ENCODE measurements at places on chromosomes 11 and 22.

DNA sequence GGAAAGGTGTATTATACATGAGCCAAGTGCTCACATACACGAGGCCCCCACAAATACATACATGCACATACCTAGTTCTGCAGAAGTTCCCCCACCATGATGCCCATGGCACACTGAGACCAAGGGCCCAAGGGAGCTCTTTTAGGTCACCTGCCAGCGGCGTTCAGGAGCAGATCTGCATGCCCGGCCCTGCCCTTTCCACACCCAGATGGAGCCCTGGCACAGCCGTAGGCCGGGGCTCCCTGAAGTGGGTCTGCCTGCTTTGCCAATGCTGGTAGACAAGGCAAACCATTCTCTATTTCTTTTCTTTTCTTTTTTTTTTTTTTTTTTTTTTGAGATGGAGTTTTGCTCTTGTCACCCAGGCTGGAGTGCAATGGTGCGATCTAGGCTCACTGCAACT, 21.5 kb downstream of the NFAM1 start:
- no peak for DNase-seq

DNA sequence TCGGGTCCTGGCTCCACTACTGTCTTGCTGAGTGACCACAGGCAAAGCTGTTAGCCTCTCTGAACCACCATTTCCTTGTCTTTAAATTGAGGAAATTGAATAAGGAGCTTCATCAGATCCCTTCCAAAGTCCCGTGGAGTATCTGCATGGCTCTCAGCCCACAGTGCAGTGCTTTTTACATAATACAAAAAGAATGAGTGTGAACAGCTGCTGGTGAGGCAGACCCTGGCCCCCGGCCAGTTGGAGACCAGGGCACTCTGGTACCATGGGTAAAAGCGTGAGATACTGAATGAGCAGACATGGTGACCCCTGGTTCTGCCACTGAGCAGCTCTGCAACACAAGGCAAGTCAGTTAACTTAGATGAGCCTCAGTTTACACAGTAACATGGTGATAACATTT, 86.8 kb downstream of the GALNT18 start:
- DNase-seq: no peak

GRCh38 chr11:70024036-70024772, 53.9 kb upstream of the ANO1 start:
- no peak for DNase-seq

- DNase-seq: no peak
These were observed 15.1 kb downstream of the POU2AF1 start for GRCh38 chr11:111363985-111364384.

DNA sequence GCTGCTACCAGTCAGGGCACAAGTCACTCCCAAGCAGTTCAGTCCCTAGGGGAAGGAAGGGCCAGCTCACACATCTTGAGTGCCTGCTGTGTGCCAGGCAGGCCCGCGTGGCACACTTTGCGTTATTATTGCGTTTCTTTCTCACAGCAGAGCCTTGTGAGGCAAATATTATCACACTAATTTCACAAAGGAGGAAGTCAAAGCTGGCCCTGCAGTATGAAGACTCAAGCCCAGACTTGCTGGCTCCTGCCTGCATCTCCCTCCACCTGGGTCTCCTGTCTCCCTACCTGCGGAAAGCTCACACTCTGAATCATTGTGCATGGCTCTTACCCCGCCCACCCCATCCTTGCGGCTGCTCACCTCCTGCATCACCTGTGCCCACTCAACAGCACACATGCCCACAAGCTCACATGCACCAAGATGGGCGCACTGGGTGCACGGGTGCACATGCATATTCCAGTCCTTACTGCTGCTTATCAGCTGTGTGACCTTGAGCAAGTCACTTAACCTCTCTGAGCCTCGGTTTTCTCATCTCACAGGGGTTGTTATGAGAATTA, 31.7 kb upstream of the P2RY2 start:
- DNase-seq: no peak

DNA sequence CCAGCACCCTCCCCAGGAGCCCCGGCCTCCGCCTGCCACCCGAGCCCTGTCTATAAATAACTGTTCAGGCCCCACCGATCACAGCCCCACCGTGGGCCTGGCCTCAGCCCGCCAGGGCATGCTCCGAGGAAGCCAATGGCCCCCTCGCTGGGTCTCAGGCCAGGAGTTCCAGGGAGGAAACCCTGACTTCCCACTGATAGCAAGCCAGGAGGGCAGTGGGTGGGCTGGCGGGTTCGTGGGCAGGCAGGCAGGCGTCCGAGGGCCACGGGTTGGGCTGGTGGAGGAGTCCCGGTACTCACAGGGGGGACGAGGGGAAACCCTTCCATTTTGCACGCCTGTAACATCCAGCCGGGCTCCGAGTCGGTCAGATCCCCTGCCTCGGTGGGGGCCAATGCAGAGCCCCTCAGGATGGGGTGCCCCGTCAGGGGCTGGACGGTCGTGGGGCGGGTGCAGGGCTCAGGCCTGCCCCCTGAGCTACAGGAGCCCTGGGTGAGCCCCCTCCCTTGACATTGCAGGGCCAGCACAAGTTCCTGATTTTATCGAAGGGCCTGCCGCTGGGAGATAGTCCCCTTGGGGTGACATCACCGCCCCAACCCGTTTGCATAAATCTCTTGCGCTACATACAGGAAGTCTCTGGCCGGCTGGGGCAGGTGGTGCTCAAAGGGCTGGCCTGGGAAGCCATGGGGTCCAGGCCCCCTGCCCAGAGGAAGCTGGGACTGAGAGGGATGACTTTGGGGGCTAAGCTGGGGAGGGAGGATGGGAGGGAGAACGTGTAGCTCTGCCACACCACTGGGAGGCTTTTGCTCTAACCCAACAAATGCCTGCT, at the start of gene SPI1:
TSS of gene SPI1 (minus strand) at position 538 of the 826 bp plus-strand sequence. CDS start at position 344, 194 bp downstream.
- peak; percentile 87 for DNase-seq

GRCh38 chr22:47157486-47158270, 395.2 kb downstream of the TBC1D22A start:
- DNase-seq: no peak

- DNase-seq: peak; percentile 68
These were observed at the start of gene ARCN1 for GRCh38 chr11:118572061-118572980. TSS of gene ARCN1 (plus strand) at chr11:118572409. CDS start at chr11:118572548, 139 bp downstream.
